ENCODE measurements at places on chromosomes 4 and X.

DNA sequence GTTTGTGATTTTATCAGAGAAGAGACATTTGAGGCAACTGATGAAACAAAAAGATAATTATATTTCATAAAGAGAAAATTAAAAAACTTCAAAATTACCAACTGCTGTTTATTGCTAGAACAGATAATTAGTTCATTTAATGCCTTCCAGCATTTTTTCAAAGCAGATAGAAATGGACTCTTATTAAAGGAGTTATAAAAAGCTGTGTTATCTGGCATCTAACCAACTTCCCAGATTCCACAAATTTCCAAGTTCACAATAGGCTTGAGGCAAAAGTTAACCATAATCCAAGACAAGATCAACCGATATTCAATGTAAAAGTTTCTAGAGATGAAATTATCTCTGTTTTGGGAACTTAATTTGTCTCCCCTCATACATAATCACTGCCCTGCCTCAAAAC is 152.4 kb downstream of the TSPAN5 start:
- DNase-seq = no peak

DNA sequence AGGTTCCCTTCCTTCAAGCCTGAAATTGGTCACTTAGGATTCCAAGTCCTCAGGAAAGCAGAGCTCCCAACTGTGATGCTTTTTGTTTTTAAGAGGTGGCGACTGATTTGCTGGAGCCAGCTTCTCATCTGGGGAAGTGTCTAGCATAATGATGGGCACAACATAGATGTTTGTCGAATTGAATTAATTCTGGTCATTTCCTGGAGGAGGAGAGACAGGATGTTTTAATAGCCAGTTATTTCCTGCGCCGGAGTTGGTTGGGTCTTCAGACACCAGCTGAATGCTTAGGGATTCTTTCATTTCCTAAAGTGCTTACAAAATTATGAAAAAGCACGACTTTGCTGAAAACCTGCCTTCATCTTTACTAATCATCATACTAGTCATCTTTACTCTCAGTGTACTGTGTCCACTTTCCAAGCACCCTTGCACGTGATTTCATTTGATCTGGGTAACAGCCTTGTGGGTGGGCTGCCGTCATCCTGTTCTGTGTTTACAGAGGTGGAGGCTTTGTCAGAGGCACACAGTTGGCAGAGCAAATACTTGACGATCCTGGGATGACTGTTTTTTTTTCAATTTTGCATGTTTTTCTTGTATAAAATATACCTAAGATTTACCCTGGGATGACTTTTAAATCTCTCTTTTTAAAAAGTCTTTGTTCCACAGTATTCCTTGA is 49.5 kb downstream of the RGS12 start:
- no peak for DNase-seq

GRCh38 chr4:58163156-58163555 is 1053.0 kb upstream of the IGFBP7 start:
- DNase-seq = no peak

- DNase-seq = no peak
Observed at GRCh38 chrX:72137846-72138495, 6.3 kb upstream of the RTL5 start.

GRCh38 chr4:27662426-27662825 is 801.8 kb downstream of the STIM2 start:
- DNase-seq = no peak

DNA sequence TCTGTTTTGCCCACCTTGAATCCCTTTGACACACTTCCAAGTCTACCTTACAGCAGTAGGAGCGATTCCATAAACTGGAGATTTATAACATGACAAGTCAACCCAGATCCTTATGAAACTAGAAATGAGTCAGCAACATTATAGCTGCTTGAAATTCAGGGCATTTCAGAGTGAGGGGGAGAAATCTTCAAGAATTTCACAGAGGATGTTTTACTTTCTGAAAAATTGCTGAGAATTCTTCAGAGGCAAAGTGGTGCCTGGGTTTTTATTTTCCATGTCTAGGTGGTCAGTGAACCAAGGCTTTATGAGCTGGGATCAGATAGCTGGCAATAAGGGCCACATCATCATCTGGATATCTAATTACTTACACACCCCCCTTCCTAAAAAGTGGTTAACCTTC is 119.8 kb downstream of the PPARGC1A start:
- no peak for DNase-seq

DNA sequence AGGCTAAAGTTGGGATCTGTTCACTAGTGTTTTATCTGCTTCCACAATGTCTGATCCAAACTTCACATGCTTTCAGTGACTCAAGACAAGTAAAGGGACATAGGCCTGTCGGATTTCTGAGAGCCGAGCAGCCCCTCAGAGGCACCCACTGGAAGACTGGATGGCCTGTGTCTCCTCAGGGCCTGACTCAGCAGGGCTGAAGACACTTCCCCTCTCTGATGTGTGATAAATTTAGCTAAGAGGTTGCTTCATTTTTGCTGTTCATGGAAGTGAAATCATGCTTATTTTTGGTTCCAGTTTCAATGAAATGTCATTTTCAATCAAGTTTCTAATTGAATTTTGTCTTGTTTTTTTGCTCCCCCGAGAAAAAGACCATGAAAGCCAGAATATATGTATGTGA is 93.7 kb downstream of the MXRA5 start:
- DNase-seq = peak; percentile 1

- DNase-seq = no peak
Observed at GRCh38 chr4:36115312-36115711, 129.0 kb downstream of the ARAP2 start.

- DNase-seq = no peak
Observed at GRCh38 chr4:102094481-102094880, 250.8 kb downstream of the SLC39A8 start.

- DNase-seq = no peak
Observed at GRCh38 chrX:93791304-93791703, 117.3 kb downstream of the FAM133A start.

DNA sequence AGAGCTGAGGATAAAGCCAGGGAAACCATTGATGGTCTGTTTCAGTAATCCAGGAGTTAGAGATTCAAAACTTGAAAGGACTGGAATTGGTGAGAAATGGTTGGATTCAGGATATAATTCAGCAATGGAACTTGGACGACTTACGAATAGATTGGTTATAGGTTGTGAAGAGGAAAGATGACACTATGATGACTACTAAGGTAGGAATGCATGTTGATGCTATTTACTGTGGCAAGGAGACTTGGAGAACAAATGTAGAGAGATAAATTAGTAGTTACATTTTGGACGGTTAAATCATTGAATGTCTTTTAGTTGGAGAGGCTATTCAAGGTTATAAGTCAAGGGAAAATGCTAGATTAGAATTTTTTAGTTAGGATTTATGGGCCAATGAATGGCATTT is 365.4 kb upstream of the TECRL start:
- no peak for DNase-seq

- no peak for DNase-seq
Observed at GRCh38 chrX:40628506-40628905, 5.3 kb downstream of the MPC1L start.

GRCh38 chr4:1152290-1152689 is 20.1 kb downstream of the SPON2 start:
- no peak for DNase-seq

GRCh38 chr4:31416498-31416897 is 696.3 kb downstream of the PCDH7 start:
- no peak for DNase-seq

DNA sequence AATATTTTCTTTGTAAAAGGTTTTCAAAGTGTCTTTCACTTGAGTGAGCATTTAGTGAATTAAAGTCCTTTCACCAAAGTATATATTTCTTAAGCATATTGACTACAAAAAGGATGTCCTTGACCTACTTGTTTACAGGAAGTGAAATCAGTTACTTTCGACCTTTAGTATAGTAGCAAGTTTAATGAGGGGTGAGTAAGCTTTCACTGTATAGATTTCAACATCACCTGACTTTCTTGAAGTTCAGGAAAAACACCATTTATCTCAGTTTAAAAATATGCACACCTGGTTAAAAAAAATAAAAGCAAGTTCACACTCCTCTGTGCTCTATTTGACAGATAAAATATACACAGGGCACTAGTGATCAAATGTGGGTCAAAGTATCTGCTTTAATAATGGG is 88.1 kb downstream of the CCSER1 start:
- DNase-seq = peak; percentile 27

DNA sequence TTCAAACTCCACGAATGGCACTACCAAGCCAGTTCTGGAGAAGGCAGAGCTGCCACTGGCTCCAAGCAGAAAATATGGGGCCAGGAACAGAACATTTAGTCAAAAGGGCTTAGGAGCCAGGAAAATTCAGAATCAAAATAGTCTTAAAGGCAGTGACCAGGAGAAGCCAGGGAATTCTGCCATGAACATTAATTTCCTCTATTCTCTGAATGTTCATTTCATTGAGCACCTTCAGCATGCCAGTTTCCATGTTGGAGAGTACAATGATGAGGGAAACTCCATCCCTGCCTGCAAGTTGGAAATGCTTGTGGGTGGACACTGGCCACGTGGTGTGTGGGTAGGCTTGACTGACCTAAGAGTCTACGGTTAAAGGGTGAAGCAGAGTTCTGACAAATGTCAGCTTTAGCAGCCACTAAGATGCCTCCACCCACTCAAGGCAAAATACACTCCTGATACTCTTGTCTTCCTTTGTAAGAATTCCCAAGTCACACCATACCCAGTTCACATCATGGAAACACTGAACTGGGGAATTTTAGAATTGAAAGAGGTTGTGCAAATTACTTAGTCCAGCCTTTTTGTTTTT is 190.1 kb upstream of the C1QTNF7 start:
- DNase-seq = no peak

DNA sequence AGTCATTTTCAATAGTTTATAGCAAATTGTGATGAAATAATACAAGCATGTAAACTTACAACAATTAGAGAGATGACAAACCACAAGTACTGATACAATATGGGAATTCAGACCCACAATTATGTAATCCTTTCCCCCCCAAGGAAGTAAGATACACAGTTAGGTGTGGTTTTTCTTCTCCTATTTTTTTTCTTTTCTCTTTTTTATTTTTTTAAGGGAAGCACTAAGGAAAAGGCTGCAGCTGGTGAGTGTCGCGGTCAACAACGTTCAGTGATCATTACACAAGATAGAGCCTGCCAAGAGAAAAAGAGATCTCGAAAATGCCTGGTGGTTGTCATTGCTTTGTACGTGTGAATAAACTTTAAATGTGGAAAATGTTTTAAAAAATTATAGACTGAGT is 9.8 kb downstream of the NDNF start:
- no peak for DNase-seq

DNA sequence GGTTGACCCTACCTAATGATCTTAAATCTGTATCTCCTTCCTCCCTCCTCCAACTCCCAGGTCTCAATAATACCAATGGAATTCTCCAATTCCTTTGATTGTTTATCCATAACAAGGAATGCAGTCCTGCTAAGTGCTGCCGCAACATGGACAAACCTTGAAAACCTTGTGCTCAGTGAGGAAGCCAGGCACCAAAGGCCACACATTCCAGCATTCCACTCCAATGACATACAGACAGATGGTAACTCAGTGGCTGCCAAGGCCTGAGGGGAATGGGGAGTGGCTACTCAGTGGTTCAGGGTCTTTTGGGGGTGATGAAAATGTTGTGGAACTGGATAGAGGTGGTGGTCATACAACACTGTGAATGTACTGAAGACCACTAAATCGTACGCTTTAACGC is 10.4 kb downstream of the HAUS7 start:
- DNase-seq = no peak

GRCh38 chrX:67545036-67545821 is 1.4 kb downstream of the AR start:
- no peak for DNase-seq

DNA sequence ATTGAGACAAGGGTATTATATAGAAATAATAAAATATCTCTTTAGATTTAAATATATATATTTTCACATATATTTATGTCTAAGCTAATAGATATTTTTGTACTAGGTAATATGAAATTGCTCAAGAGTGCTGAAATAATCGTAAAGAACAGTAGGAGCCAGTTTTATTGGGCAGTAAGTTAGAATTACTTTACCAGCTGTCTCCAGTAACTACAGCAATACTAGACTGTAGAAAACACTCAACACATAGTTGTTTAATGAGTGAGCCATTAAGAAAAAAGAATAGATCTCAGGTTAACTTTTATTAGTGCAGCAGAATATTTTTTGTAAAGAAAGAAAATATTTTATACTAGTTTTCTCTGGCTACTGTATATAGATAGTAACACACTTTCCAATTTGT is 715.2 kb downstream of the TRIML1 start:
- DNase-seq = no peak

- no peak for DNase-seq
Observed at GRCh38 chrX:2614911-2615310, 76.2 kb upstream of the CD99 start.

GRCh38 chrX:10828640-10829039 is 208.3 kb upstream of the MID1 start:
- DNase-seq = no peak

DNA sequence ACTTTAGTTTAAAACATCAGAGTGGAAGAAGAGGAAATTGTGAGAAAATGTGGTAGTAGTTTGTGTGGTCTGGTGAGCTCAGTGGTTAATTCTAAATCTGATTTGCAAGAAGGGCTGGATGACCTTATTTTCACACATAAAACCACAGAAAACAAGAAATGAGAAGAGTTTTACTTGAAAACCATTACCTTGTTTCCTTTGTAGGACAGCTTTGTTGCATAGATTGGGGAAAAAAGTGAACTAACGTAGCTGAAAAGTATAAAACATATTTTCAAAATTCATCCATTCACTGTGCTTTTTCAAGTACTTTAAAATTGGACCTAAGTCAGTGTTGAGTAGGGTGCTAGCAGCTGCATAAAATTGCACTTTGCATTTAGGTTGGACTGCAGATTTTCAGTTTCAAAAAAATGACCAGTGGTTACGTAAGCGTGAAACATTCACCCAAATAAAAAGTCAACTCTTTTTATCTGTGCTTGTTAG is 211.3 kb downstream of the ARHGAP10 start:
- DNase-seq = peak; percentile 72

DNA sequence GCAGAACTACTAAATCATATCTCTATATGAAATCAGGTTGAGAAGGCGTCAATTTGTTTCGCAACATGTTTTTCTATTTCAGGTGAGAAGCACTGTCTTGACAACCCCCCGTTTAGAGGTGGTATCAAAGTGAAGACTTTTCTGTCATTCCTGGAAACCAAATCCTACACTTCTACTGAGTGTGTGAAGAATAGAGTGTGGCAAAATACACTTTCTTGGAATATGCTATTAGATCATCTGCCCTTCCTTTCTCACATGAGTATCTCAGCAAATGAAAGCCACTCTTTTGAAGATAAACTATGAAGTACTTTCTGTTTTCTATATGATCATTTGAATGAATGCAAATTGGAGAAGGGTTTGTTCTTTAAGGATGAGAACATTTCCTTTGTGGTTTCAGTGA is 174.0 kb upstream of the FMR1 start:
- no peak for DNase-seq

DNA sequence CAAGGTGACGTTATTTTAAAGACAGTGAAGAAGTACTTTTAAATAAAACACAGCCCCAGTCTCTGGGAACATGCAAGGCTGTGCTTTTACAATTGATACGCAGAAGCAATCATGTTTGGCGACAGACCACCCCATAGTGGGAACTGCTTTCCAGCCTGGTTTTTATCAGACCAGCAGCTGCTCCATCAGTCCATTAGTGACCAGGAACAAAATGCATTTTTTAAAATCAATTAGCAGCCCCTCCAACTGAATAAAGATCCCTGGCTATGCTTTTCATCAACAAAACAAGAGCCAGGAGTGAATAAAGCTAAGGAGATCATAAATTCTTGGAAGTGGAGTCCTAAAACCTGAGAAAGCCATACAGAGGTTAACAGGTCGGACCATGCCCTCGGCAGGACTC is 153.0 kb upstream of the TENM3 start:
- no peak for DNase-seq
